ENCODE measurements at places on chromosomes 5 and 9. TPM values are rescaled to one million over a fixed set of nuclear protein-coding genes. Genes with fewer than 3 reads are reported as not detected.

Gene SPINK6
- not detected for total RNA-seq

Gene ZDHHC11B
- total RNA-seq = 0.50 TPM

Gene C9orf40
- 9.7 TPM for total RNA-seq

Gene ADAMTSL1
- total RNA-seq = 60.6 TPM
